ENCODE measurements at places on chromosomes 16 and 17.

GRCh38 chr16:10511829-10512228 lies 68.6 kb downstream of the EMP2 start:
- no peak for DNase-seq

DNA sequence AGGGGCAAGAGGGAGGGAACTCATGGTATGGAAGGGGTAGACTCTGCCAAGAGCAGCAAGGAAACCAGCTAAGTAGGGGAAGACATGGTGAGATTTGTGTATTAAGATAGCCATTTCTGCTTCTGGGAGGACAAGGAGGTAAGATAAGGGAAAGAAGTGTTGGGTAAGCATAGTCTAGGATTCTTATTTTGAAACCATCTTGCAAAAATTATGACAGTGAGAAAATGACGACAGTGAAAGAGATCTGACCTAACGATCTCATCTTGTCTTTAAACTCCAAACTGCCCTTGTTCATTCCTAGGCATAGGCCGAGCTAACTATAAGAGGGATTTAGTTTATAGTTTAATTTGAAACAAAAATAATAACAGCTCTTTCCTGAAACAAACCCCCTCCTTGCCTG lies 5.6 kb upstream of the RBL2 start:
- DNase-seq = no peak

DNA sequence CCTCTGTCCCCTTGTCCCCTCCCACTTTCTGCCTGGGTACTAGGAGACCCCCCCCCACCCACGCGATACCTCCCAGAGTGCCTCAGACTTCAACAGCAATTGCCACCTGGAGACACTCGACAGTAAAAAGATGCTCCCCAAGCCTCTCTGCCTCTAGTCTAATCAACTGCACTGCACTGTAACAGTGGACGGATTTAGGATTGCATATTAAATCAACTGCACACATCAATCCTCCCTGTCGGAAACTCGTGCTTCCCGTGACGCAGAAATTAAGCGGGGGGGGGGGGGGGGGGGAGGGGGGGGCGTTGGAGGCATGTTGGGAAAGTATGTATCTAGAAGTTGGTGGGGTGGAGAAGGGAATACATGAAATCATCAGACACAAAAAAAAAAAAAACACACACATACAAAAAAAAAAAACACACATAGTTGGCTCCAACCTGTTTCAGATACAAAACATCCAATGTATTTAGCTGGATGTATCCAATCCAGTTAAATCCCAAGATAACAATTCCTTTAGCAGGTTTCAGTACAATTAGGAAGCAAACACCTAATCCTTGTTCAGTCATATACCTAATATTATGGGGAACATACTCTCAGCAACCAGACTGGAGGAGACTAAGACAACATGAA lies 29.7 kb downstream of the FAM222B start:
- DNase-seq = peak; percentile 16

DNA sequence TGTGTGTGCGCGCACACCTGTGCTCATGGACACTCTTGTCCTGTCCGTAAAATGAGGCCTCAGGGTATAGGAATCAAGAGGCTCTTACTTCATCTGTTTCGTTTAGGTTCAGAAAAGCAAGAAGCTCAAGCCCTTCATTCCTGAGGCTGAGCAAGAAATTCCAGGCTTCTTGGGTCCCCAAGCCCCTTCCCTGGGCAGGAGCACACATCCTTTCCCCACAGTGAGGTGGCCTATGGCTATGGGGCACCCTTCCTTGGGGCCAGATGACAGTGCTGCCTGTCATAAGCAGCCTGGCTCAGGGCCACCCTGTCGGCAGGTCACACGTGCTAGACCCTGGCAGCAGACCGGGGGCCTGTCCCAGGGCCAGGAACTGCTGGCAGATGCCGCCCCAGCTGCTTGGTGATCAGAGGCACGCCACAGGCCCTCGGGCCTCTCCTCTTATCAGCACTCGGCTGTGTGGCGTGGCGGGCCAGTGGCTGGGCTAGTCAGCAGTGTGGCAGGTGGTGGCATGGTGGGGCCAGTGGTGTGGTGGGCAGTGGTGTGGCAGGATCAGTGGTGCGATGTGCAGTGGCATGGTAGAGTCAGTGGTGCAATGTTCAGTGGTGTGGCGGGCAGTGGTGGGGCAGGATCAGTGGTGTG lies 50.2 kb downstream of the NKD1 start:
- no peak for DNase-seq

DNA sequence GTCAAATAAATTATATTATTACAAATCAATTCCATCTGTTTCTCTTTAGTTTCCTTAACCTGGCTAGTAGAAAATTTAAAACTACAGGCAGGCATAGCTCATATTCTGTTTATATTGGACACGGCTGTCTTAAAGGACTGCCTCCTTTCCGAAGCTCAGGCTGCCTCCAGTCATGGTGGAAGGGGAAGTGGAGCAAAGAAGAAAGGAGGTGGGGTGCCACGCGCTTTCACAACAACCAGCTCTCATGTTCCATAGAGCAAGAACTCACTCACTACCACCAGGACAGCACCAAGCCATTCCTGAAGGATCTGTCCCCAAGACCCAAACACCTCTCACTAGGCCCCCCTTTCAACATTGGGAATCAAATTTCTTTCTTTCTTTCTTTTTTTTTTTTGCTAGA lies 149.3 kb upstream of the KCNJ18 start:
- DNase-seq = no peak

DNA sequence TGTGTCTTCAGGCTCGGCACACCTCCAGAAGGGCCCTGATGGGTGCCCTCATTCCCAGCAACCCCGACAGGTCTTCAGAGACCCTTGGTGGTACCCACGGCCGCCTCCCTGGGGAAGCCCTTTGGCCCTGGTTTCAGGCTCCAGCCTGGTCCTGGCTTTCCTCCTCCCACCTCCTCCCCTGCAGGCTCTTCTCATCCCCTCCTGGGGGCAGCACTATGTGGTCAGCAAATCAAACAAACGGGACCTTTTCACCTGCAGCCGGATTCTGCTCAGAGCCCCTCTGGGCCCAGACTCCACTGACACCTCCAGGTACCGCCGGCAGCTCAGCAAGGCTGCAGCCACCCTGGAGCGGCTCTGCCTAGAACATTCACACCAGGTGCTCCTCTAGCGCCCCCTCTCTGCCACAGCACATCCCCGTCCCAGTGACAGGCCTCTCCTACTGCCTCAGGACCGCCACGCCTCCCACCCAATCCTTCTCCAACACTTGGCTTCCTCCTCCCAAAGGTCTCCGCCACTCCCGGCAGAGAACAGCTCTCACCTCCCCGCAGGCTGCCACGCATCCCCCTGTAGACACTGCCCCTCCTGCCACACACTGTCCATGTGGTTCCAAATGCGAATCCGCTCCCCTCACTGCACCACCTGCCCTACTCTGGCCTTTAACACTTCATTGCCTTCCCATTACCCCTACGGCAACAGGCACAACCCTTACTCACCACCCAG lies 12.0 kb downstream of the CORO7 start:
- peak; percentile 80 for DNase-seq

GRCh38 chr16:19114359-19115147 lies 789 bp downstream of the ITPRIPL2 start:
- peak; percentile 27 for DNase-seq

GRCh38 chr16:89944773-89945172 lies 3.8 kb upstream of the DEF8 start:
- DNase-seq = no peak

DNA sequence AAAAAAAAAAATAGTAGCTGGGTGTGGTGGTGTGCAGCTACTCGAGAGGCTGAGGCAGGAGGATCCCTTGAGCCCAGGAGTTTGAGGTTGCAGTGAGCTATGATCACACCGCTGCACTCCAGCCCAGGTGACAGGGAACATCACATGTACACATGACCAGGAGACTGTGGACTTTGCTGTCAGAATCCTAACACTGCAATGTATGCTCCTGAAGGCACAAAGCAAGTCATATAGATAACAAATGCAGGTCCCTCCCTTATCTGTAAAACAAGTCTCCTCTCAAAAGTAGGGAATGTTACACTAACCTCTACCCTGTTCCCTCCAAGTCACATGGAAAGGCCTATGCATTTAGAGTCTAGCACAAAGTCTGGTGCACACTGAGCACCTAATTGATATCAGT lies 48.5 kb downstream of the ARHGAP17 start:
- DNase-seq = no peak

DNA sequence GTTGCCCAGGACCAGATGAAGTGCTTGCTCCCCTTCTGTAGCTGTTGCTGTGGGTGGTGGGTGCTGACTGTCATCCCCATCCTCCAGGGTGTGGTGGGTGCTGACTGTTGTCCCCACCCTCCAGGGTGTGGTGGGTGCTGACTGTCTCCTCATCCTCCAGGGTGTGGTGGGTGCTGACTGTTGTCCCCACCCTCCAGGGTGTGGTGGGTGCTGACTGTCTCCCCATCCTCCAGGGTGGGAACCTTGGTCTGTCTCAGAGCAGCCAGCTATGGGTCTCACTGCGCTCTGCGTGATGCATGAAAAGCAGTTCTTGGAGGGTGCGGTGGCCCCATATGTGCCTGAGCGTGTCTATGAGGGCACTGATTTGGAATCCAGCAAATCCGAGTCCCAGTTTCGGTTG lies 163.8 kb downstream of the RPTOR start:
- no peak for DNase-seq

DNA sequence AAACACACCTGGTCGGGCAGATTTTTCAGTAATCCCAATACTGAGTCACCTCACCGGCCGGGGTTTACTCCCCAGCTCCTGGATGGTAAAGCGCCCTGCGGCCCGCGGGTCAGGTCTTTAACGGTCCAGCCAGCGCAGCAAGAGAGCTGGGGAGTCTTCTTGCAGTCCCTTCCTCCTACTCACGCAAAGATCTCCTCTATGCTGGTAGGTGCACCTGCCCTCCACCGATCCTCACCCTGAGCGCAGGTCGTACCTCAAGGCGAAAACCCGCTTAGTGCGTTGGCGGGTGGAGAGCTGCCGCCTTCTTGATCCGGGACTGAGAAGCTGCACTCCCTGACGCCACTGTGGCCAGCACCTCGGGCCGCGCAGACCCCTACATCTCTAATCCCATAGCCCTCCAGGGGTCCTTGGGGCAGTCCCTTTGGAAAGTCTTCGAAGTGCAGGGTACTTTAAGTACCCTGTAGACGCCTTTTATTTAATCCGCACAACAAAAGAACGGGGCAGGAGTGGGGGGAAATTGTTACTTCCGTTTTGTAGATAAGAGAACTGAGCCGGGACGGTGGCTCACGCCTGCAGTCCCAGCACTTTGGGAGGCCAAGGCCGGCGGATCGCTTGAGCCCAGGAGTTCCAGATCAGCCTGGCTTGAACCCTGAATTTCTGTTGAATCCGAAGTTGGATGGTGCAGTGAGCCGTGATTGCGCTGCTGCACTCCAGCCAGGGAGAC lies 10.4 kb upstream of the HOXB13 start:
- no peak for DNase-seq

- no peak for DNase-seq
Measured at GRCh38 chr16:17296431-17296830, 174.3 kb downstream of the XYLT1 start.

GRCh38 chr16:4911970-4912386 lies 25.0 kb downstream of the PPL start:
- no peak for DNase-seq

DNA sequence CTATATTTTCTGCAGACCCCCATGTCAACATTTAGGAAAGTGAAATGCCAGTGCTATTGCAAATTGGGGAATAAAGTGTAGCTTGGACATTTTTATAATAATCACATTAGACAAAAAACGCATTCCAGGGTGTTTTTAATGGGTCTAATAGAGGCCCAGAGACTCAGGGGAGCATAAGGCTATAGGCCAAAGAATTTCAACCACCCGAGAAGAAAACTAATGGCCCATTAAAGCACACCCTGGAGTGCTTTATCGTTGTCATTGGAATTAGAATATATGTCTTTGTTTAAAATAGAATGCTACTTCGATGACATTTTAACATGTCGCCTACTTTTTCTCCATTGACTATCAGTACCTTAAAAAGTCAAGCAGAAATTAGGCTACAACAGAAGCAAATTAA lies 414.1 kb upstream of the CDH8 start:
- no peak for DNase-seq

GRCh38 chr16:60064026-60064425 lies 1329.9 kb upstream of the GOT2 start:
- no peak for DNase-seq

DNA sequence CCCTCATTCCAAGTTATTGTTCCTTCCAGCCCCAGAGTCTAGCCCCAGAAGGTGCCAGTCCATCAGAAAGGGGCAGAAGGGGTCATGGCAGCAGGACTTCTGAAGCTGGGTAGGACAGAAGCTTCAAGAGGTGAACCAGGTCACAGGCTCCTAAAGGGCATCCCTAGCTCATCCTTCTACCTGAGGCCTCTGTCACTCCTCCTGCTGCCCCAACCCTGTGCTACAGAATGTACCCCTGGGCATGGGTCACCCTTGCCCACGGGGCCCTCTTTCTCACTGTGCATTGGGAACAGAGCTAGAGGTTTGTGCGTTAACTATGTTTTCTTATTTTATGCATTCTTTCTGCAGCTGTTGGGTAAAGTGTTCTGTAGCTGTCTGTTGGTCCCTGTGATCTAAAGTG lies 46.5 kb downstream of the DNAH17 start:
- no peak for DNase-seq

DNA sequence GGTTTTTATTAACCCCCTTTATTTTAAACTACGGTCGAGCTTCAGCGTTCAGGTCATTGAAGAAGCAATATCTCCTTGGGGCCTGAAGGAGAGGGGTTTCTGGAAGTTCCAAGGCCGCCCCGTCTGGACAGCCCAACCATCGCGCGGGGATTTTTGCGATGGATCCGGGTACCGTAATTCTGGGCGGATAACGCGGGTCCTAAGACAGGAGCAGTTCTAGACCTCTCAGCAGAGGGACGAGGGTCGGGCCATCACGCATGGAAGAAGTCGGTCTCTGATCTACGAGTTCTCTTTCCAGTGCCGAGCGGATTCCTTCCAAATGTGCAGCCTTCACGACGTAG lies 3.6 kb downstream of the BORCS6 start:
- DNase-seq = no peak

- no peak for DNase-seq
Measured at GRCh38 chr16:24996301-24996700, 18.9 kb downstream of the ARHGAP17 start.

GRCh38 chr17:34582901-34583245 lies 3.5 kb downstream of the TMEM132E start:
- DNase-seq = no peak

DNA sequence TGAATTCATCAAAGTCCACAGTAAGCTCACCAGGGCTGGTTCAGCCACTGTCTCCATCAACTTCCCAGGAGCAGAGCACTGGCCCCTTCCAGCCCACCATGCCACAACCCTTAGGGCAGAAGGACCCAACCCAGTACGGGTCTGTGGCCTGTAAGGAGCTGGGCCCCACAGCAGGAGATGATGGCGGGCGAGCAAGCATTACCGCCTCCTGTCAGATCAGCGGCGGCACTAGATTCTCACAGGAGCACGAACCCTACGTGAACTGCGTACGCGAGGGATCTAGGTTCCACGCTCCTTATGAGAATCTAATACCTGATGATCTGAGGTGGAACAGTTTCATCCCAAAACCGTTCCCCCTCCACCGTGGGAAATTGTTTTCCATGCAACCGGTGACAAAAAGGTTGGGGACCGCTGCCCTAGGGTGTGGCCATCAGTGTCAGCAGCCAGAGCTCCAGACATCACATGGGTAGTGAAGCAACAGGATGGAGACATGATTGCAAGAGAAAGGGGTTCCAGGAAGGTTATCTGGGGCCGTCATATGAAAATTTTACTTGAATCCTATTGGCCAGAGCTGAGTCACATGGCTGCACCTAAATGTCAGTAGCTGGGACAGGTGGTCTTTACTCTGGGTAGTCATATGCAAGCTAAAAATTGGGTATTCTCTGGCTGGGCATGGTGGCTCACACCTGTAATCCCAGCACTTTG lies 12.4 kb upstream of the SLC25A19 start:
- DNase-seq = no peak

GRCh38 chr17:3271072-3271848 lies 26.9 kb downstream of the OR3A1 start:
- DNase-seq = no peak

GRCh38 chr16:12202486-12202885 lies 226.0 kb downstream of the SNX29 start:
- no peak for DNase-seq
